Activated CD4-positive, alpha-beta T cell treated with anti-CD3 and anti-CD28 coated beads for 36 hours (primary cell): ENCODE measurements at places on chromosomes 16 and 17.

GRCh38 chr17:49842371-49842770 lies 5.5 kb downstream of the TAC4 start:
- DNase-seq, result no peak
- H3K4me3 ChIP-seq, result no peak overlapping the region
- H3K27me3 ChIP-seq, result no peaks in the 10 kb centered on the region
- peaks cover 1% of the 10 kb centered on the region for H3K36me3 ChIP-seq

- no peak overlapping the region for H3K27ac ChIP-seq
- H3K36me3 ChIP-seq, result no peaks in the 10 kb centered on the region
- DNase-seq, result no peak
- no peak overlapping the region for H3K4me3 ChIP-seq
These were observed 30.7 kb upstream of the MED9 start for GRCh38 chr17:17445925-17446665.

GRCh38 chr17:48612854-48613691 lies 2.0 kb downstream of the HOXB8 start:
- no peak overlapping the region for H3K27ac ChIP-seq
- peak; percentile 69 for DNase-seq
- H3K4me1 ChIP-seq, result peaks cover 45% of the 10 kb centered on the region
- no peaks in the 10 kb centered on the region for H3K36me3 ChIP-seq
- H3K27me3 ChIP-seq, result peaks cover 73% of the 10 kb centered on the region

GRCh38 chr17:77501751-77502625 lies 361.2 kb downstream of the SEC14L1 start:
- no peak overlapping the region for H3K4me3 ChIP-seq
- peaks cover 23% of the 10 kb centered on the region for H3K36me3 ChIP-seq
- H3K27me3 ChIP-seq, result no peaks in the 10 kb centered on the region
- H3K27ac ChIP-seq, result no peak overlapping the region

DNA sequence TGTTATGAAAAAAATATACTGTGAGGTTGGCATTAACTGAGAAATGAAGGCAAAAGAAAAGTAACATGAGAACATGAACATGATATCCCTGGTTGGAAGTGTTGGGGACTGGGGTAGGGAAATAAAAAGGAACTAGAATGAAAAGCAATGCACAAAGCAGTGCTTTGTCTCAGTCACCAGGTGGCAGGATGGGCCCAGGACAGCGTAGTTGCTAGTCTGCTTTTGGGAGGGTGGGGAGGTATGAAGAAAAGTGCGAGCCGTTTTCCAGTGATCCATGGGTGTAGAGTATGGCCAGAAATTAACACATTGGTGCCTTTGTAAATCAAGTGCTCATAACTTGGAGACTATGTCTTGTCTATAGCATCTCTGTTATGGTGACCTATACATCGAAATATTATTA lies 662.5 kb upstream of the SALL1 start:
- no peaks in the 10 kb centered on the region for H3K4me1 ChIP-seq
- no peak overlapping the region for H3K27ac ChIP-seq
- H3K36me3 ChIP-seq, result no peaks in the 10 kb centered on the region
- H3K4me3 ChIP-seq, result no peak overlapping the region

DNA sequence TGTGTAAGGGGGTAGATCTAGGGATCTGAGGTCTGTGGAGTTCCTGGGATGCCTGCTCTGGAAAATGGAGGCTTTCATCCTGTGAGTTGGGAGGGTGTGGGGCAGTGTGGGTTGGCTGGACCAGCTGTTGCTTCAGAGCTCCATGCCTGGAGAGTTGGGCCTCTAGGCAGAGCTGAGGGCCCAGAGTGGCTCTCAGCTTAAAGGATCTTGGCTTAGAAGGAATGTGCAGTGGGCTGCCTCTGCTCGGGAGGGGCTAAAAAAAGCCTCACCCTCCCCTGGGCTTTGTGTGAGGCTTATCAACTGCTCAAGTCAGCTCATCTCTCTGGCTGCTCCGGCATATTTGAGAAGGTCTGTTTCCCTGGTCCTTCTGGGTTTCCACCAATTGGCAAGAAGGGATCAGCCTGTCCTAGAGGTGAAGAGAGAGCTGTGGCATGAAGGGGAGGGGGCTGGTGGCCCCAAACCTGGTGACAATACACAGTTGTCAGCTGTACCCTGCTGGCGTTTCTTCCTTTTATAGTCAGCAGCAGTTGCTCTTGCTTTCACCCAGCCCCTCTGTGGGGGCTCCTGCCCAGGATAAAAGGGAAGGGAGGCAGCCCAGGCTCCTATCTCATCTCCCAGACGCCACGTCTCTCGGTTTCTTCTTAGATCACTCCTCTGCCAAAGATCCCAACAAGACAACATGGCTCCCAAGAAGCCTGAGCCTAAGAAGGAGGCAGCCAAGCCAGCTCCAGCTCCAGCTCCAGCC lies at the start of gene MYL4:
MYL4 (plus strand) TSS at position 605 of the 745 bp plus-strand sequence; CDS start at position 680, 75 bp downstream.
- H3K36me3 ChIP-seq, result no peaks in the 10 kb centered on the region
- DNase-seq, result no peak
- H3K4me3 ChIP-seq, result no peak within 1 kb of the TSS
- H3K27ac ChIP-seq, result no peak within 1 kb of the TSS
- H3K4me1 ChIP-seq, result peaks cover 35% of the 10 kb centered on the region

DNA sequence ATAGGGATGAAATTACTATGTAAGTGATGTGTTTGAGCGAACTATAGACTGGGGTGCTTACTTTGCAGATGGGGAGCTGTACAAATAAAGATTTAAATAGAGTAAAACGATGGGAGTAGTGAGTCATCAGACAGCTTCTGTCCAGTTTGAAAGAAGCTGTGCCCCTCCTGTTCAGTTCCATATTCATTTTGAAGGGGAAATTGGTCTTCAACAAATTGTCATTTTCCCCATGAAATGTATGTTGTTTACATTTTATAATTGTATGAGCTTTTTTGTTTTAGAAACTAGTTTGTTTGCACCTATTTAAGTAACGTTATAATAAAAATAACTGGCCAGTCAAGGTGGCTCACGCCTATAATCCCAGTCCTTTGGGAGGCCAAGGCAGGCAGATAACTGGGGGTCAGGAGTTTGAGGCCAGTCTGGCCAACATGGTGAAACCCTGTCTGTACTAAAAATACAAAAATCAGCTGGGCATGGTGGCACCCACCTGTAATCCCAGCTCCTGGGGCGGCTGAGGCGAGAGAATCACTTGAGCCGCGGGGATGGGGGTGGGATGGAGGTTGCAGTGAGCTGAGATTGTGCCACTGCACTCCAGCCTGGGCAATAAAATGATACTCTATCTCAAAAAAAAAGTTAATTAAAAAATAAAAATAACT lies 20.2 kb downstream of the SEC14L1 start:
- no peak for DNase-seq
- peaks cover 13% of the 10 kb centered on the region for H3K36me3 ChIP-seq
- no peak overlapping the region for H3K4me3 ChIP-seq

DNA sequence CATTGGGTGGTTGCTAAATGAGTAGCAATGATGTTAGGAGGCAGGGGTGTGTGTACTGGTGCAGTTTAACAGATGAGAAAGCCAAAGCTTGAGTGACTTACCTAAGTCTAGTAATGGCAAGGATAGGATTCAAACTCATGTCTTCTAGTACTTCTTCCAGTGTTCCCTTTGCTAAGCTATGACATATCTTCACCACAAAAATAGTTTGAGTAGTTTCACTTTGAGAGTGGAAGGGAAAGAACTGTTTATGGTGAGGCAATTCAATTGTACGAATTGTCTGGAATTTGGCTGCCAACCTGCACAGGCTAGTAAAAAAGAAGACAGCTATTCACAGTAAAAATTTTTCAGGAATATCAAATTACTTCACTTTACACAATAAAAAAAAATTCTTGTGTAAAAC lies 138.0 kb downstream of the NLK start:
- DNase-seq, result no peak
- no peak overlapping the region for H3K4me3 ChIP-seq
- no peak overlapping the region for H3K27ac ChIP-seq

DNA sequence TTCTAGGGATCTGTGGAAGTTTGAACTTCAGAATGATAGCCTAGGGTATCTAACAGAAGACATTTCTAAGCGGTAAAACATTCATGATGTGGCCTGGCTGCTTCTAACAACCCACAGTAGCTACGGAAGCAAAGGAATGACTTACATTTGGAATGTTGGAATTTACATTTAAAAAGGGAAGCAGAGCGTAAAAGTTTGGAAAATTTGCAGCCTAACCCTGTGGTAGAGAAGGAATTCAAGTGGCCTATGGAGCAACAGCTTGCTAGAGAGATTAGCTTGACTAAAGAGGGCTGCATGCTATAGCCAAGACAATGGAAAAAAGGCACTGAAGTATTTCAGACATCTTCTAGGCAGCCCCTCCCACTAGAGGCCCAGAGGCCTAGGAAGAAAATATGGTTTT lies 50.1 kb downstream of the HNF1B start:
- H3K27me3 ChIP-seq, result peaks cover 6% of the 10 kb centered on the region
- peaks cover 14% of the 10 kb centered on the region for H3K4me1 ChIP-seq
- H3K27ac ChIP-seq, result no peak overlapping the region
- no peak for DNase-seq
- H3K4me3 ChIP-seq, result no peak overlapping the region

DNA sequence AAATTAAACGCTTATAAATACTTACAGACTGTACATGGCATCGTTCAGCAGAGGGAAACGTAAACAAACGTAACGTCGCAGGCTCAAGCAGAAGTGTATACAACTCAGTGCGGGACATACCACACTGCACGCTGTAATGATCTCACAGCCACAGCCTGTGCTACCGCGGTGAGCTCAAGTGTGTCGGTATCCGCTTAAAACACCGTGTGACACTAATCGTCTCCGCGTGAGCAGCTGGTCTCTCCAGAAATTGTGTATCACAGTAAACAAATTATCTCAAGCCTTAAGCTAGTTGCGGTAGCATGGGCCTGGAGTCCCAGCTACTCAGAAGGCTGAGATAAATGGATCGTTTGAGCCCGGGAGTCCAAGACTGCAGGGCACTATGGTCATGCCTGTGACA lies 115.3 kb downstream of the ANKRD11 start:
- H3K4me1 ChIP-seq, result peaks cover 69% of the 10 kb centered on the region
- H3K36me3 ChIP-seq, result peaks cover 28% of the 10 kb centered on the region
- H3K27ac ChIP-seq, result no peak overlapping the region
- DNase-seq, result no peak

- peaks cover 2% of the 10 kb centered on the region for H3K36me3 ChIP-seq
- no peak overlapping the region for H3K4me3 ChIP-seq
- no peak for DNase-seq
- peaks cover 8% of the 10 kb centered on the region for H3K4me1 ChIP-seq
These were observed 67.0 kb upstream of the DNAH17 start for GRCh38 chr17:78644224-78644623.

DNA sequence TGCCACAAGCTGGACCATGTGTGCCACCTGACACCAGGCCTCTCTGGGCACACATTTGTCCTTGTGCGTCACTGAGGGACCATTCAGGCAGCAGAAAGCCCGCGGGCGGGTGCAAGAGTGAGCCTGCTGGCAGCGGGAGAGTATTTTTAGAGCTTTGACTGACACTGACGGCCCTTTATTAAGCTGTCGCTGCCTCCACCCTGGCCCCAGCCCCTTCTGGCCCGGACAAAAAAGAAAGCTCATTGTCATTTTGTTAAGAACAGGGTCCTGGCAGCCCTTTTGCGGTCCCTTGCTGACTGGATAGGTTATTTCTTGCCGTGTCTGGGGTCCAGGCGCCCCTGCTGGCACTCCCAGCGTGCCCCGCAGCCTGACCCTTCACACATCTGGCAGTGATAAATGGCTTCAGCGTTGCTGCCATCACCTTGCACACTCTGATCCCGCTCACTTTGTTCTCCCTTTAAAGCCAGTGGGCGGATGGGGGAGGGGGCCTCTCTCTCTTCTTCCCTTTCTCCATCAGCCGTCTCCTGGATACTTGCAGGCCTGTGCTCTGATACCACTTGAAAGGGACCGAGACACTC lies 78.4 kb upstream of the NKD1 start:
- peaks cover 28% of the 10 kb centered on the region for H3K4me1 ChIP-seq
- H3K27ac ChIP-seq, result no peak overlapping the region

- H3K4me3 ChIP-seq, result peak within 1 kb of the TSS; percentile 56
- peak within 1 kb of the TSS; percentile 63 for H3K27ac ChIP-seq
- DNase-seq, result peak; percentile 45
These were observed at the start of gene ITPRIPL2 for GRCh38 chr16:19113577-19114358. Gene ITPRIPL2 (plus strand): TSS chr16:19113964. CDS start chr16:19114462, 498 bp downstream.

DNA sequence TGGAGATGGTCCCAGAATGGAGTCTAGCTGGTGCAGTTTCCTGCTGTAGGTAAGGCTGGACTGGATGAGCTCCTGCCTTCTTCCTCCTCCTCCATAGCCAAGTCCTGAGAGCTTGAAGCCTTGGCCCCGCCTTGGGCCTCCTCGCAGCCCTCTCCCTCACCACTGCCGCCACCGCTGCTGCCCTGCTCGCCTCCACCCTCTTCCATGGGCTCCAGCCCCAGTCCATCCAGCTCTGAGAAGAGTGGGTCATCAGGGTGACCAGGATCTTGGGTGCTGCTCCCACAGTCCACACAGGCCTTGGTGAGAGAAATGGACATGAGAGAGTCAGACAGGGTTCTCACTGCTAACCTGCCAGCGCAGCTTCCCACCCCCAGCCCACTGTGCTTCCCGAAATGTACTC lies 11.2 kb downstream of the PER1 start:
- no peaks in the 10 kb centered on the region for H3K4me1 ChIP-seq
- H3K36me3 ChIP-seq, result peaks cover 30% of the 10 kb centered on the region
- no peak overlapping the region for H3K4me3 ChIP-seq

DNA sequence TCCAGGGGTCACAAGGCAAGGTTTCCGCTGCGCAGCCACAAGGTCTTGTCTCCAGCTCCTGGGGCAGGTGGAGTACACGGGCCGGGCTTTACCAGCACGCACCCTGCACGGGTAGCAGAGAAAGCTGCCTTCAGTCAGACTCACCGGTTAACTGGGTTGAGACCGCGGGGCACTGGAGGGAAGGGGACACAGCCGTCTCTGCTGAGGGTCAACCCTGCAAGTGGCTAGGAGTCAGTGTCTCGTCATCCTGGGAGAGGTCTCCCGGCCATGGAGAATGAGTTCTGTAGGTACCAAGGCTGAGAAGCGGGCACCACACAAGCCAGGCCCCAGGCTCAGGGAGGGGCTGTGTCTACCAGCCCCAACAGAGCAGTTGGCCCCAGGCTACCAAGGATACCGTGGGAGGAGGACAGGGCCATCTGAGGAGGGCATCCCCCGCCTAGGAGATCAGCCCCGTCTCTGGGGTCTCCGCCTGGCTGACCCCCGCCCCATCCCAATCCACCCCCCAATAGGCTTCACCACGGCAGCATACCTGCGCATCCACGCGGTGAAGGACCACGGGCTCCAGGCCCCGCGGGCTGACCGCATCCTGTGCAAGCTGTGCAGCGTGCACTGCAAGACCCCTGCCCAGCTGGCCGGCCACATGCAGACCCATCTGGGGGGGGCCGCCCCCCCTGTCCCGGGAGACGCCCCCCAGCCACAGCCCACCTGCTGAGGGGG lies 2.8 kb upstream of the PRRT2 start:
- no peaks in the 10 kb centered on the region for H3K27me3 ChIP-seq
- peak overlapping the region; percentile 90 for H3K4me3 ChIP-seq
- no peak for DNase-seq
- H3K36me3 ChIP-seq, result peaks cover 46% of the 10 kb centered on the region
- H3K27ac ChIP-seq, result peak overlapping the region; percentile 95
- H3K4me1 ChIP-seq, result peaks cover 53% of the 10 kb centered on the region

DNA sequence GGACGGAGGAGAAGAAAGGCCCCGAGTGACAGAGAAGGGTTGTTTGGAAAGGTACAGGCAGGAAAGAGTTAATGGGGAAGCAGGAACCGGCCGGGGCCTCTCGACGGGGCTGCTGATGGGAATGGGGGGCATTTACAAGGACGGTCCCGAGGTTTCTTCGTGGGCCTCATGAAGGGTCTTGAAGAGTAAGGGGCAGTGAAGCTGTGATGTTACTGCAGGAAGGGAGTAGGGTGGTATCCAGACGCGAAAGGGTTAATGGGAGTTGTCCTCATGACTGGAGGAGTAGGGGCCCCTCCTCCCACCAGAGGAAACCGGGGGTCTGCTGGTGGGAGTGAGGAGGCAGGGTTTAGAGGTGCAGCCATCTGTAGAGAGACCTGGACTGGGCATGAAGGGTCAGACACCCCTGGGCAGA lies 481 bp downstream of the PDK2 start:
- H3K27ac ChIP-seq, result peak overlapping the region; percentile 91
- peak overlapping the region; percentile 84 for H3K4me3 ChIP-seq
- peaks cover 19% of the 10 kb centered on the region for H3K4me1 ChIP-seq
- no peaks in the 10 kb centered on the region for H3K27me3 ChIP-seq
- DNase-seq, result no peak
